Stimulated activated CD4-positive, alpha-beta T cell treated with anti-CD3 and anti-CD28 coated beads, Interleukin-2, amount 100 ng/mL, for 4 hours (primary cell): ENCODE measurements at places on chromosomes 3 and 15.

DNA sequence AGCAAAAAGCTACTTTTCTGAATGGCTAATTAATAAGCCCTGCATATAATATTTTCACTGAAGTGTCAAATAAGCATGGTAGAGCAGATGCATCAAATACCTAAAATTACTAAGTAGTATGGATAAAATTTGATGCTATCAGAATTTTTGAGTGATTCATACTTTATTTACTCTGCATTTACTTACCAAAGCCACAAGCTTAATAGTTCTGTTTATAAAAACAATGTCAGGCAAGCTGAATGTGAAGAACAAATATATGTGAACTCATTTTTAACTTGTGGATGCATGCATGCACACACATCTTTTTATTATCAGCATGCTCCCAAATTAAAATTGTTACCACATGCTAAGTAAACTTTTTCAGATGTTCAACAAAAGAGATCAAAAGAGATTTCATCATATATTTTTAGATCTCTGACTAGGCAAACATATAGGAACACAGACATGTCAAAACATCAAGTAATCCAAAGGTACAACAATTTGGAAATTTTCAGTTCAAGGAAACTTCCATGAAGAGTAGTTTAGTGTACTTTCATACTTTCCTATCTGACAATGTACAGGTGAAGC is 969.4 kb downstream of the ROBO1 start:
- no peak for DNase-seq

- no peak for DNase-seq
Measured at GRCh38 chr3:48426944-48427629, 2.8 kb downstream of the PLXNB1 start.

GRCh38 chr3:77038930-77039605 is 831 bp upstream of the ROBO2 start:
- DNase-seq, result no peak

- no peak for DNase-seq
Measured at GRCh38 chr3:135192929-135193328, 397.9 kb downstream of the EPHB1 start.

DNA sequence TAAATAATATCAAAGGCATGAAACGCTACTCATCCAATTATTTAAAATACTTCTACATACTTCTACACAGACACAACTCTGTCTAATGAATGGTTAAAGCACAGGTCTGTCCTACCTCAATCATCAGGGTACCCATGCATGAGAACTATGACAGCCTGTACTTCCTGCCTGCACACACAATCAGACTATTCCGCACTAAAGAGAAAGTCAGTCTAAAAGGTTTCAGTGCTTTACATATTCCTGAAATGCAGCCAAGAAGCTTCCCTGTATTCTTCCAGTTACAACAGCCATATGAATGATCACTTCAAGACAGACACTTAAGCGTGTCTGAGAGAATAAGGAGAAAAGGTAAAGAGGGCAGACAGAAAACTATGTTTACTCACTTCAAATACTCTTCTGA is 58.8 kb downstream of the TUBGCP4 start:
- no peak for DNase-seq

GRCh38 chr15:74403991-74404563 is 29.7 kb downstream of the SEMA7A start:
- no peak for DNase-seq

- no peak for DNase-seq
Measured at GRCh38 chr15:89067751-89068150, 20.5 kb upstream of the ABHD2 start.

- no peak for DNase-seq
Measured at GRCh38 chr3:102415553-102415952, 19.3 kb upstream of the ZPLD1 start.

DNA sequence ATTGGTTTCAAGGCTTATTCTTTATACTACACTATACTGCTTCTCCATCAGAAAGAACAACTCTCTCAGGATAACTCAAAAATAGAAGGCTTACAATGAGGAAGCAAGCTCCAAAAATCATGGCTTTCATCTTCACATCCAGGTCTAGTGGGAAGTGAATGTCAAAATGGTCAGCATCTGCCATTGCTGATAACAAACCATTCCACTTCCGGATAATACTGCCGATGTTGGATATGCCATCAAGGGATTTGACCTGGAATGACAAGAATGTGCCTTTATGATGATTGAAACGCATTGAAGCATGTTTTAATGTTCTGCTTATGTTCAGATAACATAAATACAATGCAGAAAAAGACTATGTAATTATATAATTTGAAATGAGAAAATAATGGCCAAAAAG is 34.0 kb upstream of the PLOD2 start:
- DNase-seq, result no peak

DNA sequence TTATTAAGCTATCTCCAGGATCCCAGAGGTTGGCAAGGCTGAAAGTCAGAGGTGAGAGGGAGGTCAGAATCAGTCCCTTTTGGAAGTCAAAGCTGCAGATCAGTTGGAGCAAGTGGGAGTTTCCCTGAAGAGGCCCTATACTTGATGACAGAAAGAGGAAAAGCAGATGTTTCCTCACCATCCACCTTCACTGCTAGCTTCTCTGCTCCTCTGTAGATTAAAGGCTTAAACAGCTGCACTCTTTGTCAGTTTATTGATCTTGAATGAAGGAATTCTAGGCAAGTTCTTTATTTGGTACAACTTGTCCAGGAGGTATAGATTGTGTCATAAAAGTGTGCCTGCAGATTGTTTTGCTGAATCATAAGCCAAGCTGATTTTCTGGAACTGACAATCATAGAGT is 408.2 kb upstream of the TGFBR2 start:
- DNase-seq, result no peak

GRCh38 chr3:194387926-194388418 is 11.1 kb downstream of the GP5 start:
- DNase-seq, result no peak

DNA sequence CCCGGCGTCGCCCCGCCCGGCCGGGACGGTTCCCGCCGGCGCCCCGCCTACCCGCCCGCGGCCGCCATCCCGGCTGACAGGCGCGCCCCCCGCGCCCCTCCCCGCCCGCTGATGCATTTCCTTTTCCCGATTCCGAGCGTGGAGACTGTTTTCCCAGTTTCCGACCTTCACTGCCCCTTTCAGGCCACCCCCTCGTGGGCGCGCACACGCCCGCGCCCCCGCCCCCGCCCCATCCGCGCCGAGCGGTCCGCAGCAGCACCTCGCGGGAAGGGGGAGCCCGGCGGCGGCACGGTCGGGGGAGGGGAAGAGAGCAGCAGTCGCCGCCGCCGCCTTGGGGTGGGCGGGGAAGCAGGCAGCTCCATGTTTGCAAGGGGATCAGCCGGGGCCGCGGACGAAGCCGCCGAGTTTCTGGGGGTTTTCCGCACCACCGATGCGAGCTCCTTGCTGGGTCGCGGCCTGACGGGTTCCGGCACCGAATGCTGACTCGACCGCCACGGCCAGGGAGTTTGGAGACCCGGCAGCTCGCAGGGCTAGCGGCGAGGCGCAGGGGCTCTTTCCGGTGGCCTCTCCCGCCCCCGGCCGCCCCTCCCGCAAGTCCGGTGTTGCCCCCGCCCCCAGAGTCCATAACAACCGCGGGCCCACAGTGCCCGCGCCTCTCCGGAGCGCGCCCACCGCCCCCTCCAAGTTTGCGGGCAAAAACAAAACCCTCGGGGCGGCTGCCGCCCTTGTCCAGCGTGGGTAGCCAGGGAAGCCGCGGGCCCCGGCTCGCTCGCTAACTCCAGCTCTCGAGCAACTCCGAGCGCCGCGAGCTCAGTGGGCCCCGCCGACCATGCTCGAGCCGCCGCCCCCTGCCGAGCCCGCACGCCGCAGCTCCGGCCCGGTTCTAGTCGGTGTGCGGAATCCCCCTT is 3.2 kb upstream of the SIN3A start:
- DNase-seq, result peak; percentile 78

DNA sequence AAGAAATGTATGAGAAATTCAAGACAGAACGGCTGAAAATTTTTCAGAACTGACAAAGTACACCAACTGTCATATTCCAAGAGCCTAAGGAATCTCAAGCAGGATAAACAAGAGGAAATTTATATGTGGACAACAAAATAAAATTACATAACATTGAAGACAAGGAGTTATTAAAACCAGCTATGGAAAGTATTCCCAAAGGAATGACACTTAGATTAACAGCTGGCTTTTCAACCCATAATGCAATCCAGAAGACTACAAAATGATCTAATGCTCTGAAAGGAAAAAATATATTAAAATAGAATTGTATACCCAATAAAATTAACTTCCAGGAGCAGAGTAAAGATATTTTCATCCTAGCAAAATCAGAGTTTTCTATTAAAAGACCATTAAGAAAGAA is 132.2 kb upstream of the BNIP2 start:
- DNase-seq, result no peak

- peak; percentile 51 for DNase-seq
Measured at GRCh38 chr3:115814778-115815380, 191.6 kb downstream of the GAP43 start.
